Putamen (tissue), 1 donor: ENCODE measurements at places on chromosomes 16 and 17.

DNA sequence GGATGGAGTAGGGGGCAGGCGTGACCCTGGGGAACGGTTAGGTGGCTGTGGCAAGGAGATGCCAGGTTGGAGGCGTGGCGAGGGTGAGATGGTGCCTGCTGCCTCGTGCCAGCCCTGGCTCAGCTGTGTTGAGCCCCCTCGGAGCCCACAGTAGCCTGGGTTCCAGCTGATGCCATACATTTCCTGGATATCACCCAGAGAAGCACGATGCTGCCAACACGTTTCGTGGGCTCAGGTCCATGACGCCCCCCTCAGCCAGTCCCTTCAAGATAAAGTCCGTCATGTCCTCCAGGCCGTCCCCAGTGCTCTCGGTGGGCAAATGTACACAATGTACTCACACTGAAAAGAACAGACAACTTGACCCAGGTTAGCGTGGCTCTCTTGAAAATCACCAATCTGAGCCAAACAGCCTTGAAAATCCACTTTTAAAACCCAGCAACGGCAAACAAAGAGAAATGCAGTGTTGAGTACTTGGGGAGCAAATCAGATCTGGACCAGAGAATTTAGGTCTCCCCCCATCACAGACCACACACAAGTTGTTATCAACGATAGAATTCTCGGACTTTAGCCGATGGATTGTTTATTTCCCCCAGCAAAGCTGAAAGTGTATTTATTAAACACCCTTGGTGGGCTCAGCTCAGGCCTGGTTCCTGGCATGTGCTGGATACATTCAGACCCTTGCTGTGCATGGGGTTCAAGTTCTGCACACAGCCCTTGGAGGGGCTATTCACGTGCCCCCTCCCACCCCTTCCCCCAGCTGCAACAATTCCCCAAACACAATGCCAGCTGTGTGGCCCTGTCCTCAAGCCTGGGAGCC lies 102.8 kb upstream of the PLCG2 start:
- DNase-seq = no peak

DNA sequence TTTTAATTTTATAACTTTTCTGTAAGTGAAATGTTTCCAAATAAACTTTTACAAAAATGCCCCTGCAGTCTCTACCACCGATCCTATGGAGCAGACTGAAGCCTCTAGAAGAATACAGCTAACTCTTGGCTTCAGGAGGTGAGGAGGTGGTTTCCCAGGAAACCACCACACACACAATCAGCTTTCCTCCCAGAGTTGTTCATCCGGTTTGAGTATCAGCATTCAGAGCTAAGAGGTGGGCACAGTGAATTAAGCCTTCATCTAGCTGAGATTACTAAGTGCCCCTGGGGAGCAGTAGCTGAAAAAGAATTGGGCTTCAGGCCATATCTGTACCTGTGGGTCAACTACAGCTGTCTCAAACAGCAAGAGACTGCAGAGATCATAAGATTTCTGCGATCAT lies 139.7 kb downstream of the AATF start:
- no peak for DNase-seq

DNA sequence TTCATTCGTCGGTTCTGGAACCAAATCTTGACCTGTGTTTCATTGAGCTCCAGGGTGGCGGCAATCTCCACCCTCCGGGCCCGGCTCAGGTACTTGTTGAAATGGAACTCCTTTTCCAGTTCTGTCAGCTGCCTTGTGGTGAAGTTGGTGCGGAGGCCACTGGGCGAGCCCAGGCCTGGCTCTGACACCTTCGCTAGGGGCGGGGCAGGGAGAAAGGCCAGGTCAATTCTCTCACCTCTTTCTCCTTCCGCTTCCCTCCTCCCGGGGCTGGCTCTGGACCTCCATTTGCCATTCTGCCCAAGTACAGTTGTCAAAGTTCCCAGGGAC lies 1.2 kb downstream of the HOXB1 start:
- no peak for DNase-seq

- no peak for DNase-seq
Observed at GRCh38 chr17:47741109-47741792, 8.2 kb downstream of the TBX21 start.

- DNase-seq = no peak
Observed at GRCh38 chr17:4849011-4849536, 15.9 kb downstream of the MINK1 start.

DNA sequence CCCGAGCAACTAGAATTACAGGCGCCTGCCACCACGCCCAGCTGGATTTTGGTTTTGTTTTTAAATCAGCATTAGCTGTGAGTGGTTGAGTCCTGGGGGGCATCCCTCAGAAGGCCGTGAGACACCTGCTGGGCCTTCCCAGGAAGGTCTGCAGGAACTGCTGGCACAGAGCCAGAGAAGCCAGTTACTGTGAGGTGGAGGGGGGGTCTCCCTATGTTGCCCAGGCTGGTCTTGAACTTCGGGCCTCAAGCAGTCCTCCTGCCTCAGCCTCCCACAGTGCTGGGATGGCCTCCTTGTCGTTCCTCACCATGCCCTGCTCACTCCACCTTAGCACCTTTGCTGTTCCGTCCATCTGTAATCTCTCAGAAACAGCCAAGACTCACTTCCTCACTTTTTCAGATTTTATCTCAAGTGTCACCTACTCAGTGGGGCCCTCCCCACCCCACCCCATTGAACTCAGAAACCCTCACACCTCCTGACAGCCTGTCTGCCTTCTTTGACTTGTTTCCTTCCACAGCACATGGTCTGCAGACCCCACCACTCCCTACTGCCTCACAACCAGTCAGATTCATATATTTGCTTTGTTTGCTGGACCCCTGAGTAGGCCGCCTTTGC lies 62.3 kb downstream of the WSB1 start:
- no peak for DNase-seq

DNA sequence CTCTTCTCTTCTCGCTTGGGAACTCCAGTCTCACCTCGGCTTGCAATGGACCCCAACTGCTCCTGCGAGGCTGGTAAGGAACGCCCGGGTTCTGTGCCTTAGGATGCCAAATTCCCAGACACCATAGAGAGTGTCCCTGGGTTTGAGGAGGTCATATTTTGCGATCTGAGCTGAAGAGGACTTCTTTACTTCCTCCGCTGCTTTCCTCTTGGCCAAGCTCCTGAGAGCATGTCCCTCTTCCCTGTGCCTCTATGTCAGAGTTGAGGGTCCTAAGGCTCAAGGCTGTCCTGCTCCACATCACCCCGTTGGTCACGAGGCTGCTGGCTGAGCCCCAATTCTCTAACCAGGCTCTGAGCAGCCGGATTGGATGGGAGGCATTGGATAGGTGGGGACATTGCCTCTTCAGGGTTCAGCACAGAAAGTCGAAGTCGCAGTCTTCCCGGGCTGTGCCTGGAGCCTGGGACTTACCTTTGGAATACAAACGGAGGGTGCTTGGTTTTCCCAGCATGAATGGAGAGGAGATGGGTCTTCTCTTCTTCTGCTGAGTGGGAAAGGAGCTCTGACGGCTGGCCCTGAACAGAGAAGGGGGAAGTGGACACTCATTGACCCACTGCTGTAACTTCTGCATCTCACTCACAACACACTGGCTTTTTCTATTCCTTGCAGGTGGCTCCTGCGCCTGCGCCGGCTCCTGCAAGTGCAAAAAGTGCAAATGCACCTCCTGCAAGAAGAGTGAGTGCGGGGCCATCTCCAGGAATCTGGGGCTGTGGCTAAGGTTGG lies 416 bp downstream of the MT1H start:
- DNase-seq = no peak

GRCh38 chr17:7836596-7837407 lies 2.8 kb downstream of the KDM6B start:
- DNase-seq = peak; percentile 64

- DNase-seq = no peak
Observed at GRCh38 chr17:2237521-2237921, 66.1 kb downstream of the SMG6 start.

- DNase-seq = no peak
Observed at GRCh38 chr16:67013823-67014633, 14.9 kb upstream of the CBFB start.

DNA sequence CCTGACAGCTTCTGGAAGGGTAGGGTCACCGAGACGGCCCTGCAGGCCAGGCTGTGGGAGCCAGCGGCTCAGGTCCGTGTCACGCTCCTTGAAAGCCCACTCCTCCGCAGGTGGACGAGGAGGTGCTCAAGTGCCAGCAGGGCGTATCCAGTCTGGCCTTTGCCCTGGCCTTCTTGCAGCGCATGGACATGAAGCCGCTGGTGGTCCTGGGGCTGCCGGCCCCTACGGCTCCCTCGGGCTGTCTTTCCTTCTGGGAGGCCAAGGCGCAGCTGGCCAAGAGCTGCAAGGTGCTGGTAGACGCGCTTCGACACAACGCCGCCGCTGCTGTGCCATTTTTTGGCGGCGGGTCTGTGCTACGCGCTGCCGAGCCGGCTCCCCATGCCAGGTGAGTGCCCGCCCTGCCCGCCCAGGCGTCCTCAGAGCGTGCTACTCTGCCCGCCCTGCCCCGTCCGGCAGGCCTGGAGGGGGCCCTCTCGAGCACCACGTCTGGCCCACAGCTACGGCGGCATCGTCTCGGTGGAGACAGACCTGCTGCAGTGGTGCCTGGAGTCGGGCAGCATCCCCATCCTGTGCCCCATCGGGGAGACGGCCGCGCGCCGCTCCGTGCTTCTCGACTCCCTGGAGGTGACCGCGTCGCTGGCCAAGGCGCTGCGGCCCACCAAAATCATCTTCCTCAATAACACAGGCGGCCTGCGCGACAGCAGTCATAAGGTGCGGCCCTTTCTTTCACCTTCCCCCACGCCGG lies 1.3 kb downstream of the NAGS start:
- DNase-seq = no peak

- no peak for DNase-seq
Observed at GRCh38 chr16:88585269-88585668, 15.1 kb downstream of the ZC3H18 start.

GRCh38 chr17:78951967-78952551 lies 26.9 kb upstream of the TIMP2 start:
- DNase-seq = no peak

DNA sequence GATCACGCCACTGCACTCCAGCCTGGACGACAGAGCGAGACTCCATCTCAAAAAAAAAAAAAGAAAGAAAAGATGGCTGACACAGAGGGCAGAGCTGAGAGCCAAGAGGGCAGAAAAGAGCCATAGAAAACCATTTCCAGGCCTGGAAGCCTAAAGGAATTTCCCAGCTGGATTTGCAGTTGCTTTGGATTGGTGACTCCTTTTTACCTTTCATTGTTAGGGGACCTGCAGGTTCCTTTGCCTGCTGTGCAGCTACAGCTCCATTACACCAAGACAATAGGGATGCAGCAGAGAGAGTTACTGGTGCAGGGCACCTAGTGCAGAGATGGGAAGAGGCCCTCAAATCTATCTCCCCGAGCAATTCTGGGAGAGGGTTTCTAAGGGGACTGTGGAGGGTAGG lies 18.4 kb downstream of the ZNF668 start:
- no peak for DNase-seq

GRCh38 chr16:12429756-12430155 lies 373.9 kb downstream of the CPPED1 start:
- no peak for DNase-seq

DNA sequence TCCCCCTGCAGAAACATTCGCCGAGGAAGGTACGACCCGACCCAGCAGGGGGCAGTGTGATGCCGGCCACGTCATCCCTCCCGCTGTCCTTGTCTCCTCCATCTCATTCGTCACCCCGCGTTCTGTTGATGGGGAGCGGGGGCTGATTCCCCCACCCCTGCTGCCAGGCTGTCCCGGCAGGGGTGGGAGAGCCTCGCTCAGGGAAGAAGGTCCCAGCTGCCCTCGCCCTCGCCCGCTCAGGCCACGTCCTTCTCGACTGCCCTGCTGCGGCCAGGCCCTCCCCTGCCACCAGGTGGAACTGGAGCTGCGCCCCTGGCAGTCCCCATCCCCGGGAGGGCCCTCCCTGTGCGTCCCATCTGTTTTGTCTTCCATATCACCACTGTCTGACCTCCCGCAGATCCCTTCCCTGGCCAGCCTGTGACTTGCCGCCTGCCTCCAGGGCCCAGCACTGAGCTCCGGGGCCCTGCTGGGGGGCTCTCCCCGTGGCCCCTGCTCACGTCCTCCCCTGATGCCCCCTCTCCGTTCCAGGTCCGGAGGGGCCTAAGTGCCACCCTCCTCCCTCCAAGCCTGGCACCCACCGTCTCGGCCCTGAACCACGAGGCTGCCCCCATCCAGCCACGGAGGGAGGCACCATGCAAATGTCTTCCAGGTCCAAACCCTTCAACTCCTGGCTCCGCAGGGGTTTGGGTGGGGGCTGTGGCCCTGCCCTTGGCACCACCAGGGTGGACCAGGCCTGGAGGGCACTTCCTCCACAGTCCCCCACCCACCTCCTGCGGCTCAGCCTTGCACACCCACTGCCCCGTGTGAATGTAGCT lies 20.6 kb downstream of the ADAM11 start:
- DNase-seq = peak; percentile 77

GRCh38 chr16:74710401-74710800 lies 9.7 kb upstream of the MLKL start:
- DNase-seq = no peak

- DNase-seq = no peak
Observed at GRCh38 chr17:9907883-9908648, 3.0 kb upstream of the RCVRN start.

DNA sequence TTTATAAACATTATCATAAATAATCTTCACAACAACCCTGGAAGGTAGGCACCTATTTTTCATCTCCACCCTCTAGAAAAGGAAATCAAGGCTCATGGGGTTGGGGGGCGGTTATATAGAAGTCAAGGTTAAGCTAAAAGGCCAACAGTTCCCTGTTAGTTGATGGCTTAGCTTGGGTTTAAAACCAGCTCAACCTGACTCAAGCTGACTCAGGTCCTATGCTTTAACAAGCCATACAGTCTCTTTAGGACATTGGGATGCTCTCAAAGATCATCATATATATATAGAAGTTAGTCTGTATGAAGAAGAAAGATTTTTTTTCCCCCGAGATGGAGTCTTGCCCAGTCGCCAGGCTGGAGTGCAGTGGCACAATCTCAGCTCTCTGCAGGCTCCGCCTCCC lies 44.8 kb upstream of the MED13 start:
- no peak for DNase-seq

GRCh38 chr16:22816475-22816874 lies 2.5 kb downstream of the HS3ST2 start:
- DNase-seq = no peak

- DNase-seq = no peak
Observed at GRCh38 chr17:51472670-51473205, 212.4 kb downstream of the UTP18 start.

DNA sequence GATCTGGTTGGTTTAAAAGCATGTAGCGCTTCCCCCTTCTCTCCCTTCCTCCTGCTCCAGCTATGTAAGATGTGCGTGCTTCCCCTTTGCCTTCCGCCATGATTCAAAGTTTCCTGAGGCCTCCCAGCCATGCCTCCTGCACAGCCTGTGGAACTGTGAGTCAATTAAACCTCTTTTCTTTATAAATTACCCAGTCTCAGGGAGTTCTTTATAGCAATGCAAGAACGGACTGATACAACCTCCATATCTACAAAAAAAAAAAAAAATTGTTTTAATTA lies 16.6 kb upstream of the PDXDC1 start:
- DNase-seq = no peak
